Activated CD4-positive, alpha-beta T cell treated with anti-CD3 and anti-CD28 coated beads, Interleukin-10, Interleukin-2, amounts not matched to agents 100 ng/mL and 50 ng/mL, durations not matched to agents 16 hours and 8 hours (primary cell): ENCODE measurements at places on chromosomes 2 and 18.

DNA sequence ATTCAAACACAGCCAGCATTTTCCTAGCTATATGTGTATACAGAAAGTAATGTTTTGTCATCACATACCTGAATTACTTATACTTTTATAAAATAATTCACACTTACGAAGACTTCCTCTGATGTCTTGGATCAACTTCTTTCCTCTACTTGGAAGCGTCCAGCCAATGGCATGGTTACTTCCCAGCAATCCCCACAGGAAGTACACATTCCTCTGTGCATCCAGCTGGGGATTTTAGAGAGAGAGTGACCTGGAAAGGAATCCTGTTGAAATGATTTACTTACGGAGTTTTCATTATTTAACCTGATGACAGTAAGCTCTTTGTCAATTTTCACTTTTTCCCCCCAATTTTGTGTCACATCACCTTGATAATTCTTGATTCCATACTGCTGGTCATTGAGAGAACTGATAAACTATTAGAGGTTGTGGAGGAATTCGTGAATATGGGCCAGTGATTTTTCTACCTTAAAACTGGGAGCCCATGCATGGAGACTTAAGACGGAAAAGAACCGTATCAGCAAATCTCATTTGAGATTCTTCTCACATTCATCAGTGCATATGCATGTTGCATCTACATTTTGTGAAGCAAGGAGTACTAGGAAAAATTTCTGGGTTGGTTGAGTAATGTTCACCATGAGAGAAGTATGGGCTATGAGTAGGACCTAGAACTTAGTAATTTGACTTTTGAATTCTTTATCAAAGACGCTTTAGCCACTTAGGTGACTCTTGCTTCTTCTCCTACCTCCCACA, 9.0 kb upstream of the IL18R1 start:
- DNase-seq = no peak

GRCh38 chr2:63999049-63999448, 20.2 kb downstream of the VPS54 start:
- DNase-seq = no peak

- DNase-seq = no peak
Measured at GRCh38 chr18:73880387-73880786, 267.2 kb downstream of the FBXO15 start.

- DNase-seq = no peak
Measured at GRCh38 chr2:150663143-150663542, 175.7 kb upstream of the RND3 start.

GRCh38 chr2:37190290-37190689, 1.8 kb upstream of the SULT6B1 start:
- DNase-seq = peak; percentile 19

DNA sequence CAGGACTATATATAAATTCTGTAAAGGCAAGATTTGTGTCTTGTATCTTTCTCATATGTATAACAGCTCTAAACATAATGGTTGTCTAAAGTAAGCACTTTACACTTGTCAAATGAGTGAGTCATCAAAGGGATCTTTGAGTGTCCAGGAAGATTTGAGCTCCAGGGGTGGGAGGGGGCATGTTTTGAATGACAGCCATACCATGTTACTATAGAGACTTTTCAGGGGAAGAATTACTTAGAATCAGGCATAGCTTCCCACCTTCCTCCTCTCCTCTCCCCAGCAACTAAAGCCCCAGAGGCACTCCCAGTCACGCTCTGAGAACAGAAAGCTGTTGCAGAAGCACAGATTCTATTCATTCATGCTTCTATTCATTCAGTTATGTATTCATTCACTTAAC, 65.8 kb upstream of the ALK start:
- DNase-seq = no peak

DNA sequence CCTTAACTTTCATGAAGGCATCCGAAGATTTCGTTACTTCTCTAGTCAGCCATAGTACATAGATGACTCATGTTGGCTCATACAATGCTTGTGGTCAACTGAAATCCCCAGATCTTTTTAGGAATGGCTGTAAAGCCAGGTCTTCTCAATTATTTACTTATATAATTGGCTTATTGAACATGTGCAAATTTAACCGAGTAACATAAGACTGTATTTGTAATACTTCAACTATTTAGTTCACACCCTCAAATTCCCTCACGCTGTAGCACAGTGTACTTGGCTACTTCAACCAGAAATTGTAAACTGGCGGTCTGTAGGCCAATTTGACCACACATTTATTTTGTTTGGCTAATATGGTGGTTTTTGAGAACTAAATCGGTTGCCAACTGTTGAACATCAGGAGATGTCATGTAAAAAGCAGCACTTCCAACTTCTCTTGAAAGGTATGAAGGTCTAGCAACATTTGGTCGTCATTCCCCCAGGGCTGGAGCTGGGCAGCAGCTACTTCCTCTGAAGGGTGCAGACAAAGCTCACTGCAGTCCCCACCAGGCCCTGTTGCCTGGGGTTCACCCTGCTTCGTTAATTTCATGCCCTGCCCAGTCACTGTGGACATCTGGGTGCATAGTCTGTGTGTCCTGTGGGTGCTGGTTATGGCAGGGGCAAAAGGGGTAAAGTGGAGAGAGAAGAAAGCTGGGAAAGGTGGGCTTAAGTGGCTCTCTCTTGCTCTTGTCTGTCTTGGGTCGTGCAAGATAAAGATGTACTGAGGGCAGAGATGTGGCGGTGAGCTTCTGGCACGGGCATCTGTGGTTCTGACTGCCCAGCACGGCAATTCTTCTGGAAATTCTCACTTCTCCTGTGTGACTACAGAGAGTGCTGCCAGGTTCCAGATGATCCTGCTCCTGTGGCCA, 3.2 kb upstream of the SH3RF3 start:
- DNase-seq = no peak

- peak; percentile 63 for DNase-seq
Measured at GRCh38 chr2:20135631-20136050, 84.2 kb upstream of the LAPTM4A start.
